Stimulated activated CD4-positive, alpha-beta T cell treated with anti-CD3 and anti-CD28 coated beads, TNF-alpha, amount 100 ng/mL, for 48 hours (primary cell): ENCODE measurements at places on chromosomes 7 and 10.

GRCh38 chr10:5537684-5538083, 12.9 kb downstream of the CALML3 start:
- DNase-seq = no peak

DNA sequence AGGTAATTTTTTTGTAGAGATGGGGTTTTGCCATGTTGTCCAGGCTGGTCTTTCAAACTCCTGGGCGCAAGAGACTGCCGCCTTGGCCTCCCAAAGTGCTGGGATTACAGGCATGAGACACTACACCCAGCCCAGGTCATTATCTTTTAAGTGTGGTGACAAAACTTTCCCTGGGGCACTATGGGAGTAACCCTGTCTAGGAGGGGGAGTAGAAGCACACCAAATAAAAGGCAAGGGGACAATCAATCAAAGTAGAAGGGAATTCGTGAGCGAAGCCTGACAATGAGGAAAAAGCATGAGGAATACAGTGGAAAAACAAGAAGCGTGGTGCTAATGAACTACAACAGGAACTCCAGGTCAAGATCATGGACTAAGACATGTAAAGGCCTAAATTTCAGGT, 31.4 kb downstream of the IDE start:
- DNase-seq = no peak

DNA sequence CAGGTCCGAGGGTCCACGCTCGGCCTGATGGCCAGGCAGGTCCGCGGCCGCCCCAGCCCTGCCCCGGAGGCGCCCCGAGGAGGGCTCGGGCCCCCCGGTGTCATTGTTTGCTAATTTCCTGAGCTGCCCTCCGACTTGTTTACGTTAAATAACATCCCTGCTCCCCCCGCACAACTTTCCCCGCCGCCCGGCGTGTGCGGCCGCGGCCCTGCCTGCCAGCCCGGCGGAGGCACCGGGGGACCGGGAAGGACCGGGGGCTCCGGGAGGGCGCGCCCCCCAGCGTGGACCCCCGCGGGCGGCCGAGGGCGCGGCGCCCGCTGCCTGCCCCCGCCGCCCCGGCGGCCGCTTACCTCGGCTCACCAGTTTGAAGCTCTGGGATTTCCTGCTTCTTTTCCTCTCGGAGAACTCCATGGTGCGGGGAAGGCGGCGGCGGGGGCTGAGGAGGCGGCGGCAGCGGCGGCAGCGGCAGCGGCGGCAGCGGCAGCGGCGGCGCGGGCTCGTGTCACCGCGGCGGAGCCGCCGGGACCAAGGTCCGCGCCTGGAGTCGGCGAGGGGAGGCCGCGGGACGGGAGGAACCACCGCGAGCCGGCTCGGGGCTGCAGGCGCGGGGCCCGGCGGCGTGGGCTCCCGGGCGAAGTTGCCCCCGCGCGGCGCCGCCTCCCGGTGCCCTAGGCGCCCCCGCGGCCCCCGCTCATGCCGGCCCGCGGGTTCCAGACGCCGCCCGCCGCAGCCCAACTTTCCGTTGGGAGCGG, 515 bp downstream of the BEND7 start:
- no peak for DNase-seq

DNA sequence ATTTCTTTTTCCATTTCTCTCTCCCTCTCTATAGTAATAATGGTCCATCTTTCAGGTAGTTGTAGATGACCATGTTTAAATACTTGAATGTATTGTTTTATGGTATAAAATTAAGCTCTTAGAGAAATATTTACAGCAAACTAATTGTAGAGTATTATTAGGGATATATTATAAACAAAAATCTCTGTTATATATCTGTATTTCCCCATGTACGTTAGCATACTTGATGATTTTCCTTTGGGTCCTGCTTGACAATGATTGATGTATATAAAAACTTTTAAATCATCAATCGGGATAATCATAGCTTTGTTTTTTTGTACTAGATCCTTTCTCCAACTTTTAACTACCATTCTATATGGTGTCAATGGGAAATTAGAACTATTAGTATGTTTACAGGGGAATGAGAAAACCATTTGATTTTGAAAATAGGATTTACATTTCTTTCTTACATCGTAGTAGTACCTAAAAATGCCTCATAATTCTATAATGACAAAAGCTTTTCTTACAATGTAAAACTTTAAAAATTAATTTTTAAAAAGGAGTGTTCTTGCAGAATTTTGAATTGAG, 117.5 kb upstream of the CDK13 start:
- DNase-seq = no peak

DNA sequence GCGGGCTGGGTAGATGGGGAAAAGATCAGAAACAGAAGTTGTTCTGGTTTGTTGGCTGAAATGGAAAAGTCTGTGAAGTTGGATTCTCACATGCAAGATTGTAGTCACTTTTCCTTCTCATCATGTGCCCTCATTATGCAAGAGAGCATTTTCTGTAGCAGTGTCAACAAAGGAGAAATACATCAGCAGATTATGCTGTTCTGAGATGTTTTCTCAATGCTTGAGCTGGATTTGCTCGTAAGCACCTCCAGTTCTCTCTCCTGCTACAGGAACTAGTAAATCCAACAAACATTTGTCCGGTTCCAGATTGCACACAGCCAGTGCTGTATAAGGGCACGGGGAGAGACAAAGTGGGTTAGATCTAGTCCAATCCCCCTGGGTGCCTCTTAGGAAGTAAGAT, 90.0 kb downstream of the GATA3 start:
- DNase-seq = no peak

DNA sequence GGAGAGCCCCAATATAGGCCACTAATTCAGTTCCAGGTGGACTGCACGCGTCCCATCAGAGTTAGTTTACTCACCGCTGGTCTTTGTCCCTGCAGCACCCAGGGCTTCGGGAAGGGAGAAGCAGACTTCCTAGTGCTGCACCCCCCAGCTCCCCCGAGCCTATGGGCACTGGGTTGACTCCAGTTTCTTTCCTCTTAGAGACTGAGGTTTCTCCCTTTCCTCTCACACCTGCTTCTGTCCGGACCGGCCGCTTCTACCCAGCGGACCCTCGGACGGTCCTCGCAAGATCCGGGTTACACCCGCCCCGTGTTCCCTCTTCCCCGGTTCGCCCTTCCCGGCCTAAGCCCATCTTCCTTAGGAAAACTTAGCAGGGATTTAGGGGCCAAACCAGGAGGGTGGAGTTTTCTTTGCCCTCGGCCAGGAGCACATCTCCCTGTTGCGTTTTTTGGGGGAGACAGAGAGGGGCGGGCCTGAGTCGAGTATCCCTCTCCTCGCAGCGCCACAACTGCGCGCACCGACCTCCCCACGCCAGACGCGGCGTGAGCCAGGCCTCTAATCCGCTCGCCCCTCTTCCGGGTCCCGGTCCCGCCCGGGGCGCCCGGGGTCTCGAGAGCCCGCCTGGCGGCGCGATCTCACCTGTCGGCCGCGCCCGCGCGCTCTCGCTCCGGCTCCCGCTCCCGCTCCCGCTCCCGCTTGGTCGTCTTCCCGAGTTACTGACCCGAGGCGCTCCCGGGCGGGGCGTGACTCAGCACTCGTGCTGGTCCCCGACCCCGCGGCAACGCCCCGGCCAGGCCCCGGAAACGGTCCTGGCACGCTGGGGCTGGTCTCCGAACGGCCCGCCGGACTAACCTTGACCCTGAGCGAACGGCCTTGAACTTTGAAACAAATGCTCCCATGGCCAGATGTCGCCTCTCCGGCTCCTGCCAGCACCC, at the start of gene AIFM2:
Gene AIFM2 (minus strand): TSS at position 728 of the 932 bp plus-strand sequence. CDS start 8,741 bp downstream, outside the sequence.
- peak; percentile 33 for DNase-seq

DNA sequence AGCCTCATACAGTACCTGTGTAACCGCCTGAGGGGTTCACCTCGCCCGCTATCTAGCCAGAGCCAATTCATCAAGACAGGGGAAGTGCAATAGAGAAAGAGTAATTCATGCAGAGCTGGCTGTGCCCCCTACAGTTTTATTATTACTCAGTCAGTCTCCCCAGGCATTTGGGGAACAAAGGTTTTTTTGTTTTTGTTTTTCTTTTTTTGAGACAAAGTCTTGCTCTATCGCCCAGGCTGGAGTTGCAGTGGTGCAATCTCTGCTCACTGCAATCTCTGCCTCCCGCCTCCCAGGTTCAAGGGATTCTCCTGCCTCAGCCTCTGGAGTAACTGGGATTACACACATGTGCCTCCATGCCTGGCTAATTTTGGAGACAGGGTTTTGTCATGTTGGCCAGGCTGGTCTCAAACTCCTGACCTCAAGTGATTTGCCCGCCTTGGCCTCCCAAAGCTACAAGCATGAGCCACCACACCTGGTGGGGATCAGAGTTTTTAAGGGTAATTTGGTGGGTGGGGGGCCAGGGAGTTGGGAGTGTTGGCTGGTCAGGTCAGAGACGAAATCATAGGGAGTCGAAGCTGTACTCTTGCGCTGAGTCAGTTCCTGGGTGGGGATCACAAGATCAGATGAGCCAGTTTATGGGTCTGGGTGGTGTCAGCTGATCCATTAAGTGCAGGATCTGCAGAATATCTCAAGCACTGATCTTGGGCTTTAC, 116.5 kb downstream of the MARCHF5 start:
- DNase-seq = no peak

DNA sequence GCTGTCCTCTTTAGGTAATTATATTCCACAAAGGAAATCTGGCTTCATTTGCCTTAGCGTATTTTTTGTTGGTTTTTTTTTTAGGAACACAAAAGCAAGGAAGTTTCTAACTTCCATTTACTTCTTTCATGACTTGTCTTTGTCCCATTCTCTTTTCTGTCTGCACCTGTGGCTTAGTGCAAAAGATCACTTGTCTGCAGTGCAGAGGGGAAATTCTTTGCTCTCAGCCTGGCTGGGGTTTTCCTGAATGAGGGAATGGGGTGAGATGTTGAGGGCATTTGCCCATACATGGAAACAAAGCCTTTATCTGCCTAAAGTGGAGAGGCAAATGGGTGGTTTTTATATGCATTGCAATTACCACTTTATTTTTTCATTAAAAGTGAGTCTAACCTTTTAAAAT, 361.1 kb upstream of the IGFBP3 start:
- DNase-seq = no peak

GRCh38 chr10:70987396-70988130, 99.2 kb upstream of the PCBD1 start:
- DNase-seq = no peak

GRCh38 chr7:98056580-98056979, 50.1 kb upstream of the LMTK2 start:
- DNase-seq = no peak

DNA sequence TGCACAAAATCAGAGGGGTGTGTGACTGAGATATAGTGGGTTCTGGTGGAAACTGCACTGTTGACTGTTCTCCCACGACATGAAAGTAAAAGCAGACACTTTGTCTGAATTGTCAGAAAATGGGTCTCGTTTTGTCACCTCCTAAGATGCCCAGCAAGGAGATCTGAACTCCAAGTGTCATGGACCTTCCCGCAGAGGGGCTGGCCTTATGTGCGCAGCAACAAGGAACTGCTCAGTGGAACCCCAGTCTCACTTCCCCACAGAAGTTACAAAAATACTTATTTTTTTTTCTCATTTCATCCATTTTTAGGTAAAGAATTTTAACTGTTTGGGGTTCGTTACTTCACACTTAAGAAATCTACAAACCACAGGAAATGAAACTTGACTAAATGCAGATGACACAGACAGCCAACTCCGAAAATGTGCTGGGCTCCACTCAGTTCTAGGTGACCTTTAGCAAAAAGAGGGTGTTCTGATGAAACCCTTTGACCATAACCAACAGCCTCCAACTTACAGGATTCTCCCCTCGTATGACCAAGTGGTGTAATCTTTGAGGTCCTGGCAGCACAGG, 115.0 kb downstream of the FAM107B start:
- no peak for DNase-seq

GRCh38 chr10:4426866-4427265, 399.1 kb upstream of the AKR1E2 start:
- no peak for DNase-seq

DNA sequence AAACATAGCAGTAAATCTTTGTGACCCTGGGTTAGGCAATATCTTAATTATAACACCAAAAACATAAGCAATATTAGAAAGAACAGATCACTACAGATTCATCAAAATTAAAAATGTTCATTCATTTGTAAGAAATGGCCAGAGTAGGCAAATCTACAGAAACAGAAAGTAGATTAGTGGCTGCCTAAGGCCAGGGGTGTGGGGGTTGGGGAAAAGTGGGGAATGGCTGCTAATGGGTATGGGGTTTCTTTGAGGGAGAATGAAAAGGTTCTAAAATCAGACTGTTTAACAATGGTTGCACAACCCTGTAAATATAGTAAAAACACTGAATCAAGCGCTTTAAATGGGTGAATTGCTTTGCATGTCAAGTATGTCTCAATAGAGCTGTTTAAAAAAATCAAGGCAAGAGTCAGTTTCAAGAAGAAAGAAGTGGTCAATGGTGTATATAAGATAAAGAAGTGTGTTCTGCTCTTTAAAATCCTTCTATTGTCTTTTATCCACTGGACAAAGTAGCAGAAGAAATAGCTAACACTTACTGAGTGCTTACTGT, 42.6 kb downstream of the CDK6 start:
- DNase-seq = no peak

GRCh38 chr10:52615331-52615730, 157.3 kb downstream of the MBL2 start:
- no peak for DNase-seq

GRCh38 chr7:73716318-73716890, 3.1 kb downstream of the STX1A start:
- DNase-seq = no peak

GRCh38 chr7:11366118-11366517, 392.4 kb downstream of the PHF14 start:
- DNase-seq = no peak

DNA sequence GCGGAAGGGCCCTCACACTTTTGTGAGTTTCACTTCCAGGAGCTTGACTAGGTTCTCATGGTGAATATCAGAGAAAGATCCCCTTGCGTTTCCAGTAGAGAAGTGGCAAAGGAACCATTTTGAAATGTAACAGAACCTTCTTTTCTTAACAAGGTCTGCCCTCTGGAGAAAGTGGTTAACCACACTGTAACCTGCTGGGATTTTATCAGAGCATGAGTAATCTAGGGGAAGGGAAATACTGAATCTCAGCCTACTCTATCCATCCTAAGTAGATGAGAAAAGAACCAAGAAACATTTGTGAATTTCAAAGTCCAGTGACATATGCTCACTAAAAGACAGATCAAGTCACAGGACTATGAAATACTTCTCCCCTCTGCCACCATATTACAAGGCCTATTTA, 235.5 kb downstream of the ZEB1 start:
- no peak for DNase-seq

DNA sequence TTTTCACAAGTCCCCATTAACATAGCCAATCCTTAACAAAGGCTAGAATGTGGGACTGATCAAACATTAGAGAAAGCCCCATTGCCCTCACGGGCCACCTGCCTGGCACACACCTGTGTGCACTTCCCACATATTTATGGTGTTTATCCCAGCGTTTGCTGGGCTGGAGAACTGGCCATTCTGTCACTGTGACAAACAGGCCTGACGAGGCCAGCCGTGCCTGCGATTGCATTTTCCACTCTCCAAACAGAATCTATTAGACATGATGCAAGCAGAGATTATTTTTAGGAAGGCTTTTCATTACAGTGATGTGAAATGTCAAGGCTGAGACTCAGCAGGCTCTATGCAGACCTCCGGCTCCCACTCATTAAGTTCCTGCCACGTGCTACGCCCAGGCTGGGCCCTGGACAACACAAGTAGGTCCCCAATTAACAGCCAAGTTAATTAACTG, 20.4 kb downstream of the PTPRN2 start:
- DNase-seq = no peak

GRCh38 chr10:35606430-35606829, 1.3 kb downstream of the GJD4 start:
- no peak for DNase-seq

- DNase-seq = no peak
Observed at GRCh38 chr7:36775061-36775620, 50.8 kb upstream of the AOAH start.
